GDM1 (cell line): ENCODE measurements at places on chromosomes 5 and 9.

GRCh38 chr9:104256031-104256695 is 162.1 kb downstream of the SMC2 start:
- no peak for DNase-seq

GRCh38 chr5:17022296-17022695 is 86.2 kb upstream of the MYO10 start:
- DNase-seq = no peak

- DNase-seq = no peak
Measured at GRCh38 chr9:18127499-18127875, 346.5 kb upstream of the ADAMTSL1 start.

- no peak for DNase-seq
Measured at GRCh38 chr9:11092974-11093373, 480.2 kb upstream of the PTPRD start.

DNA sequence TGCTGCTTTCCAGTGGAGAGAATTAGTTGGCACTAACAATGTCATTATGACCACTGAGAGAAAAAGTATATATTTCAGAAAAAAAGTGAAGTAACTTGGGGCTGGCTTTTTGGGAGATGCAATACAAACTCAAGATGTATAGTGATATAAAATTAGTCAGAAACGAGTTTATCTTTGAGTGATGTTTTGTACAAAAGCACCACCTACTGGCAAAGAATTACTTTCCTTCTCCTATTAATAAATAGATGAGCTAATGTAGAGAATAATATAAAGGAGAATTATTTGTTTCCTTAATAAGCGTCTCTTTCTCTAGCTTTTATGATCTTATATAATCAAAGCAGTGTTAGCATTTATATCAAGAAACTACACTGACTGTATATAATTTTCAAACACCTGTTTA is 158.8 kb downstream of the MEF2C start:
- no peak for DNase-seq

DNA sequence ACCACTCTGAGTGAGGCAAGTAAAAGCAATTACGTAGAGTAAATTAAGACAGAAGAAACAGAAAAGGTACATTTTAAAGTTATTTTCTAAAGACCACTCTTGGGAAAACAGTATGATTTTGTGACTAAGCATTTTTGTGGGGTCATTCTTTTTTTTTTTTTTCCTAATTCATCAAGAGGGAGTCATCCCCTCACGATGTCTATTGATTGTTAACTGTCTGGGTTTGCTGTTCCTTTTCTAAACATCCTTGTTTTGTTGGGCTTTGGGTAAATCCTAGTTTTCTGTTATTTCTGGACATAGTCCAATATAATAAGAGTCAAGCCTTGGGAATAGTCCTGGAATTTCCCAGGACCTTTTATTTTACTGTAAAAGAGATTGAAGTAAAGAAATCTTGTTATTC is 63.8 kb downstream of the ANKRD55 start:
- DNase-seq = no peak

DNA sequence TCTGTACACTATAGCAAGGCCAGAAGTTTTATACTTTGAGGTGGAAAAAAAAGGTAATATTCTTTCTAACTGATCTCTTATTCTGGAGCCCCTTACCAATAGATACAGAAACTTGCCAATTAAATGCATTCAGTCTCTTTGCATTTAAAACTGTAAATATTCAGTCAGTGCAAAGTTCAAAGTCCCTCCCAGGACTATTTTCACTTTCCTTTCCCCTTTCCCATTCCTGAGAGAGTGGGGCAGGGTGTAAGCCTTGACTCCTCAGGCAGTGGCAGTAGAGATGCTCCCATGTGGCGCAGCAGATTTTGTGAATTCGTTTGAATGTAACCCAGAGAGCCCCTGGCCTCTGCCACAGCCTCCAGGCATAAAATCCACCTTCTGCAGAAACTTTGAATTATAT is 29.9 kb downstream of the CETN3 start:
- DNase-seq = no peak

DNA sequence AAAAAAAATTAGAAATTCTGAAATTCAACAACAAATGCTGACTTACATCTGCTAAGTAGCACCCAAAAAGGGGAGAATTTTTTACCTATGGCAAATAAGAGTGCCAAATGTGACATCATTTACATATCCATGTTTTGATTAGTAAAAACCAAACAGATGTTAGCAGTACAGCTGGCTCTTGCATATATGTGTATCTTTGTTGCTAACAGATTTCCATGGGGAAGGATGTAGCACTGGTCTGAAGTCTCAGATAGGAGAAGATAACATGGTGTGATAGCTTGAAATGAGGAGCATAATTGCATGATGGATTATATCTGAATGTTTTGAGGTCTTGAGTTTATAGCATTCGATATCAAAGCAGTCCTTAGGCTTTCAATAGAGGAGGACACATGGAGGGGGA is 17.5 kb downstream of the PIK3R1 start:
- no peak for DNase-seq

DNA sequence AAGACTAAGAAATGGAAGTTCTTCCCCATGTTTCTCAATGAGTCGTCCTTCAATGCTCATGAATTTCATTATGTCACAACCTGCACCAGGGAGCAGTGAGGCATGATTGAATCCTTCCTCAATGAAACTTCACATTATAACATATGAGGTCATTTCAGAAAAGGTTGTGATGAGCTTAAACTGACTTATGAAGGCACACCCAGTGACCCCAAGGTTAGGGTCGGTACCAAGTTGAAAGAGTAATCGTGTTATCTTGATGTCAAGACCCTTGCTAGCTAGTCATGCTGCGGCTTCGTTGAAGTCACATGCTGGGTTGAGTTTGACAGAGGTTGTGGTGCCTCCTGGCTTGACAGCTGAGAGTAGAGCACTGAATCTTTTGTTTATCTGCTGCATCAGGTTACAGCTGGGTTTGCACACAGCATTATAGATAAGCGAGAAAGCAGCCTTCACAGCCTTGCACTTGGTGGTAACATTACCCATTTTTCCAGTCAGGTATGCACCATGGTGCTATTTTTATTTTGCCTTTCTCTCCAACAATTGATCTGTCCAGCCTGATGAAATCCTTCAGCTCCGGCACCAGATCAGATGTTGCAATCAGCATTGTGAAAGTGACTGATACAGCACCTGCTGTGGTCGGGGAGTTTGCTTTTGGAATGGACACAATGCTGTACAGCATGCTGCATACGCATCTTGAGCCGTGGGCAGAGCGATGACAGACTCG is 133.2 kb downstream of the ERCC6L2 start:
- DNase-seq = no peak

DNA sequence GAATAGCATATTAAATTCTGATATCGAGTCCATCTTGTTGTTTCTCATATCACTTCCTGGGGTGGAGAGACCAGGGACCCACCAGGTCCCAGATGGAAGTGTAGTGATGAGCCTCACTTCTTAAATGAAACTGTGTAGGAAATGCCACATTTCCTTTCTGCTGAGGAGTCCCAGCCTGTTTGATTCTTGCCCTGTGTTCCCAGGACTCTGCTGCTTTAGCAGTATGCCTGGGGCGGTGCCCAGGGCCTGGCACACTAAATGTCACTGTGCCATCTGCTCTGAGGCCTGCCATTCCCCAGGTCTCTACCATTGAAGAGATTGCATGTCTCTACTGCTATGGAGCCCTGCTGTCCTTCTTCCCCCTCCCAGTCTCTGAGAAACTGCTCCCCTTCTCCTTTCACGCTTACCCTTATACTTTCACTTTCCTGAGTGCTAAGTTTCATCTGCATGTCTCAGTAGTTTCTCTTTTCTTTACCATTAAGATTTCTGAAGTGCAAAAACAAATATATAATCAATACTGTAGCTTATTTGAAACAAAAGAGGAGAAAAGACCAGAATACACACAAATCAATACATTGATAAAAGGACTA is 260.4 kb downstream of the GABRB2 start:
- DNase-seq = no peak

GRCh38 chr5:173950829-173951228 is 38.1 kb upstream of the C5orf47 start:
- DNase-seq = no peak
